Fibroblast of the aortic adventitia (primary cell): ENCODE measurements at places on chromosomes 4 and X. TPM values are rescaled to one million over a fixed set of nuclear protein-coding genes. Genes with fewer than 3 reads are reported as not detected.
A peak's percentile ranks its signal among the peaks of the same experiment; 100 is the strongest.

The ABLIM2 gene
- under 0.01 TPM in 1 of 2 replicates, not detected in the other for total RNA-seq

The STATH gene
- 0.72 TPM in 1 of 2 replicates, not detected in the other for total RNA-seq

The ARMCX2 gene
- total RNA-seq: 45.3 and 68.5 TPM in 2 replicates

The JCHAIN gene
- 0.99 and 18.2 TPM in 2 replicates for total RNA-seq

The CTAG2 gene
- total RNA-seq: not detected in 2 replicates

GRCh38 chrX:129792586-129793291, 13.0 kb downstream of the SASH3 start:
- DNase-seq: no peak

GRCh38 chr4:152052451-152053057, 291.7 kb upstream of the GATB start:
- DNase-seq: peak; percentile 79

DNA sequence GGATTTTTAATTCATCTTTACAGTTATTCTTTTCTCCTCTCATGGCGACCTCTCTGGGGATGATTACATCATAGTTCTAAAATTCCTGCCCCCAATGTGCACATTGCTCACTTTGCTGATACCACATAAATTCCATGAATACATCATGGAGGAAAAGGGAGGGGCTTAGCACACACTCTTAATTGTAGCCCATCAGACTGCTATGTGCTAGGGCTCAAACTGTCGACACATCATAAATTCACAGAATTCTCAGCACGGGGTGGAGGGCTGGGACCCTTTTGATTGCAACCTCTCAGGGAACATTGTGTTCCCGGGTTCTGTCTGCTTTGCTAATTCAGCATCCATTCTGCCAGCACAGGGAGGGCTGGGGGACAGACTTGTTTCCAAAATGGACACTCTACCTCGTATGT, 592.9 kb downstream of the BCOR start:
- no peak for DNase-seq

GRCh38 chrX:75648803-75649588, 126.2 kb upstream of the ZDHHC15 start:
- DNase-seq: no peak

GRCh38 chr4:174631901-174632758, 109.8 kb upstream of the HPGD start:
- DNase-seq: peak; percentile 73

DNA sequence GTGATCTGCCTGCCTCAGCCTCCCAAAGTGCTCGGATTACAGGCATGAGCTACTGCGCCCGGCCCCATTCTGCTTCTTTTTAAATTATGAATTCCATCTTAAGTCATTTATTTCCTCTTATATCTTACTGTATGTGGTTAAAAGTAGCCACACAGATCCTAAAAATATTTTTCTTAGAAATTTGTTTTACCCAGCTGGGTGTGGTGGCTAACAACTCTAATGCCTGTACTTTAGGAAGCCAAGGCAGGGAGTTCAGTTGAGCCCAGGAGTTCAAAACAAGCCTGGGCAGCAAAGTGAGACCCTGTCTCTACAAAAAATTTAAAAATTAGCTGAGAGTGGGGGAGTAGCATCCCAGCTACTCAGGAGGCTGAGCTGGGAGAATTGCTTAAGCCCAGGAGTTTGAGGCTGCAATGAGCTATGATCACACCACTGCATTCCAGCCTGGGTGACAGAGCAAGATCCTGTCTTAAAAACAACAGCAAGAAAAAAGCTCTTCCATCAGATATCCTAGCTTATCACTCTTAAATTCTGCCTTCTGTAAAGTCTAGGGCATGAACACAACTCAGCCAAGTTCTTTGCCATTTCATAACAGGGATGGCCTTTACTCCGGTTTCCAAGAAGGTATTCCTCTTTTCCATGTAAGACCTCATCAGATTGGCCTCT, 15.1 kb upstream of the AFF1 start:
- DNase-seq: no peak

DNA sequence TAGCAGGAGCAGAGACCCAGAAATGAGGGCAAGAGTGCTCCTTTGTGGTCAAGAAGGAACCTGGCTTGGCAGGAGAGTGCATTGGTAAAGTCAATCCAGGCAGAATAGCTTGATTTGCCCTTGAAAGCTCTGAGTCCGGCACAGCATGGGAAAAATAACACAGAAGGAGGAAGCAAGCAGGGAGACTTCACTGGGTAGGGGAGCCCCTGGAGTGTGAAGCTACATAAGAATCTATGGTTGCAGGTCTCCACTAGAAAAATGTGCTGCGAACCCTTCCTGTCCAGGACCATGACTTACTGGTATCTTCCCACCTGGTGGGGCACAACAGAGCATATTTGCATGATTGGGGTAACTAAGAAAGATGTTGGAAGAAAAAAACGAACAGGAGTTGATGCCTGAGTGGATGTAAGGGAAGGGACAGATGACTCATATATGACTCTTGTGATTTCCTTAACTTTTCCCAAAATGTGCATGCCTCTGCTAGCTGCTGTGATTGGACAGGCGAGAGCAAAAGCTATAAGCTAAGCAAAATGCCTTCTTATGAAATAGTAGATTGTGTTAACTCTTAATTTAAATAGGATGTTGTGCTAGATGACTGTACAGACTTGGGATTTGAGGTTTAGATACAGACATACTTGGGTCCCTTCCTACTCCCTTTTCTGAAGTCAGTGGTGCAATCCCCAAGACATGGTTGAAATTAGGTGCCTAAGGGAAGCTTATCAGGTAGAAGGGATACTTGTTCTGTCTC, 3.3 kb downstream of the IL13RA1 start:
- peak; percentile 81 for DNase-seq

DNA sequence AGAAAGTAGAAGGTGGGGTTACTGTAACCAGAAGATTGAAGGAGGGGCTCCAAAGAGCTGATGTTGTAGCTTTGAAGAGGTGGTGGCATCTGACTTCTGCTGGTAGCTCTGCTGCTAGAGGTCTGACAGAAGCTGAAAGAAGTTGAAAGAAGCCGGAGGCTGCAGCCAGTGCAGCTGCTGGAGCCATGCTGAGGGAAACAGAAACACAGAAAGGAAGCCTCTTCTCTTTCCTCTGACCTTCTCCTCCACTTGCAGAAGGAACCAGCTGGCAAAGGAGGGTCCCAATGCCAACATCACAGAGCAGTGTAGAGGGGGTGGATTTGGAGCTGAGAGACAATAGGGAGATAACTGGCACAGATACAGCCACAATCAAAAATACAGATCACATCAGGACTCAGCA, 89.3 kb upstream of the HHIP start:
- no peak for DNase-seq

- DNase-seq: no peak
These were observed 45.2 kb upstream of the SHISA3 start for GRCh38 chr4:42352049-42352448.
